ENCODE measurements at places on chromosomes 5 and 9.
A peak's percentile ranks its signal among the peaks of the same experiment; 100 is the strongest.

GRCh38 chr5:10440367-10440990 is 1.2 kb upstream of the ROPN1L start:
- no peak for DNase-seq

GRCh38 chr5:110354915-110355644 is 371.4 kb downstream of the TMEM232 start:
- no peak for DNase-seq

GRCh38 chr9:120612218-120612617 is 32.3 kb upstream of the CDK5RAP2 start:
- no peak for DNase-seq

DNA sequence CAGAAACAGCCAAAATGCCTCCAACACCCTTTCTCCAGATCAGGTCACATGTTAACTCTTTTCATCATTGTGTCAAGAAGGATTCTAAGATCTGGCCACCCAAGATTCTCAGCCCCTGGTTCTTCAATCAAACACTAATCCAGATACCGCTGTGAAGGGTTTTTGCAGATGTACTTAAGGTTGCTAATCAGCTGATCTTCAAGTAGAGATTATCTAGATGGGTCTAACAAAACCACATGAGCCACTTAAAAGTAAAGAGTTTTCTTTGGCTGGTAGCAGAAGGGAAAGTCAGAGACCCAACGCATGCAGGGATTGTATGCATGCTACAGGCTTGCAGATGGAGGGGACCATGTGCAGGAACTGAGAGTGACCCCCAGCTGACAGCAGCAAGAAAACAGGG is 267.9 kb downstream of the CDK5RAP2 start:
- no peak for DNase-seq

DNA sequence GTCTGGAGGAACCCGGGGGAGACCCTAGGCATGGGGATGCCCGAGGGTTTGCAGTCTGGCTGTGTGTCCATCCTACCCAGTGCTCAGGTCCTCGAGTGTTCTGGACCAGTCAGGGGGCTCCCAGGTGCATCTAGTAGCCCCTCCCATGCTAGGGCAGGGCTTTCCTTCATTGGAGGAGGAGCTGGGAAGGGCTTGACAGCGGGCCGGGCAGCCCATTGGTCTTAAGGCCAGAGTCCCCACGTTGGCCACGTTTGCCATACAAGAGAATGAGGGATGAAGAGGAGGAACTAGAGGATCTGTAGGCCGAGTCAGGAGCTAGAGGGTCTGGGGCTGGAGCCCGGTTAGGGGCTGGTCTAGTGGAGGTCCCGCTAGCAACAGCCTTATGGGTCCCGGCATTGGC is 37.3 kb upstream of the CTSV start:
- DNase-seq, result no peak

GRCh38 chr5:149936700-149937091 is 7.9 kb downstream of the PDE6A start:
- no peak for DNase-seq

- DNase-seq, result no peak
Observed at GRCh38 chr9:75616052-75616451, 274.4 kb upstream of the PCSK5 start.

GRCh38 chr5:10639846-10640368 is 76.0 kb downstream of the ANKRD33B start:
- DNase-seq, result no peak

DNA sequence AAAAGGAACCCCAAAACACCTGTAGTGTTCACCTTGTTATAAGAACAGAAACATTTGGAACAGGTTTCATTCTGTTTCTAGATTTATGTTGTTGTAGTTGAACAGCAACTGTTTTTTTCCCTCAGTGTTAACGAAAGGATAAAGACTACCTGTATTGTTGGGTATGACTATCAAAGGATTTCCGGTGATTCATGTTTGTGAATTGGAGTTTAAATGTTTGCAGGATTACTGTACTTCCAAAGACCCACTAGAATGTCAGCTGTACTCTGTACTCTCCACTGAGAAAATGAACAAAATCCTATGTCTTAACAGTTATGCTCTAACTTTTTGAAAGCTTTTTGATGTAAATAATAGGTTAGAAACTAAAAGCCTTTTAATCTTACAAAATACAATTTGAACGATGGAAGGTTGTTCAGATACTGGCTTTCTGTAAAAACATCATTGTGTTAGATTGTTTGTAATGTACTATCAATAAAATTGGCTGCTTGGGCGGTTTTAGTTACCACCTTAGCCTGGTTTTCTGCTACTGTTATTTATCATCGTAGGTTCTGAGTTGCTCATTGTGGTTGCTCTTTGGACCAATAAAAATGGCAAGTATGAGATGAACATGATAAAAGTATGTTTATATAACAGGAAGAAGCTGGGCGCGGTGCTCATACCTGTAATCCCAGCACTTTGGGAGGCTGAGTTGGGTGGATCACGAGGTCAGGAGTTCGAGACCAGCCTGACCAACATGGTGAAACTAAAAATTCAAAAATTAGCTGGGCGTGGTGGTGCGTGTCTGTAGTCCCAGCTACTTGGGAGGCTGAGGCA is 44.1 kb downstream of the DCP2 start:
- no peak for DNase-seq

- DNase-seq, result no peak
Observed at GRCh38 chr9:114117614-114117995, 18.5 kb upstream of the KIF12 start.

DNA sequence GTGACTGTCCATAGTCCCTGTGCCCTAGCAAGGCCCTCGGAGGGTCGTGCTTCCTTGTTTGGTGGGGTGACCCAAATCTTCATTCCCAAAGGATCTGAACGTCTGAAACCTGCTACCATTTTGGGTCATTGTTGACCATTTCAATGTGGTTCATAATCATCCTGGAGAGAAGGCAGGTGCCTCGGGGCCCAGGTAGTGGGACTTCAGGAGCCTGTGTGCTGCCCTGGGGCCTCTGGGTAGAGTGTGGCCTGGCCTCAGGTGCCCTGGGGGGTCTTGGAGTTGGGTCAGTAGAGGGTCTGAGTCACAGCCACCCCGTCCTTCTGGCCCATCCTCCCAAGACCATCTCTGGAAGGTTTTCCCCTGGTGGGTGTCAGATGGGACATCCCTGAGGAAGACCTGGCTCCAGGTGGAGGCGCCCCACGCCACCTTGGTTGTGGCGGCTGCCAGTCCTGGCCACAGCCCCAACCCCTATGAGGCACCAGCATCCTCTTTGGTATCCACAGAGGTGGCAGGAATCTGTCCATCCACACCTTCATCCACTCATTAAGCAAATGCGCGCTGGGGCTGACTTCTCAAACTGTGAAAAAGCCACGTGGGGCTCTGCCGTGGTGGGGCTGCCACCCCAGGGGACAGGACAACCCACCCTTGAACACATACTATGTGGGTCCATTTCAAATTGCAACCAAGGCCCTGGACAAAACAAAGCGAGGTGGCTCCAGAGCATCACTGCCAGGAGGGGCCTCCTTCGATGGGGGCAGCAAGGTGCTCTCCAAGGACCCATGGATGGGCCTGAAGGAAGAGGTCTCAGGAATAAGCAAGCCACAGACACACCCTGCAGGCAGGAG is 41.6 kb upstream of the FCN1 start:
- no peak for DNase-seq

GRCh38 chr5:15463231-15463980 is 36.6 kb upstream of the FBXL7 start:
- no peak for DNase-seq

DNA sequence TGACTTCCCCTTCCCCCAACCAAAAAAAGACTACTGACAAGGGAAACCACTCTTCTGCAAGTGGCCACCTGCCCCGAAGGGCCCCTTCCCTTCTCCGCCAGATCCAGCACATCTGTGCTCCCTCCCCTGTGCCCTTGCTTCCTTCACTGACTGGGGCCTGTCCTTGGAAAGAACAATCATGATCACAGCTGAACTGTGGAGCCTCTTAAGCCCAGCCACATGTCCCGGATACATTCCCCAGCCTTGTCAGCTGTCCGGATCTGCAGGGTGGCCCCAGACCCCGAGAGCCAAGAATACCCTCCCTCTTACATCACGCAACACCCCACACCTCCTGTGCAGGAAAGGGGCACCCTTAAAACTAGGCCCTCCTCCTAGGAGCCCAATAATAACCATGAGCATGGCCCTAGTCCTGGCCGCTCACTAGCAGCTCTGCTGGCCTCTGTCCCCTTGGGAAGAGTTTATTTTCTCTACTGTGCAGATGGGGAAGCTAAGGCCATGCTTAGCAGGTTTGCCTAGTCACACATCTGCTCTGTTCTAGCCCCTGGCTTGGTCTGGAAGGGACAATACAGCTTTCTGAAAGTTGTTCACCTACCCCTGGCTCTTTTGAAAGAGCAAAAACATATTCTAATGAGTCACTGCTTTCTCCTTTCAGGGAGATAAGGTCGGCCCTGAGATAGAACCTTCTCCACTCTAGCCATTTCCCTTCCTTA is 3.8 kb downstream of the SPRY4 start:
- no peak for DNase-seq

DNA sequence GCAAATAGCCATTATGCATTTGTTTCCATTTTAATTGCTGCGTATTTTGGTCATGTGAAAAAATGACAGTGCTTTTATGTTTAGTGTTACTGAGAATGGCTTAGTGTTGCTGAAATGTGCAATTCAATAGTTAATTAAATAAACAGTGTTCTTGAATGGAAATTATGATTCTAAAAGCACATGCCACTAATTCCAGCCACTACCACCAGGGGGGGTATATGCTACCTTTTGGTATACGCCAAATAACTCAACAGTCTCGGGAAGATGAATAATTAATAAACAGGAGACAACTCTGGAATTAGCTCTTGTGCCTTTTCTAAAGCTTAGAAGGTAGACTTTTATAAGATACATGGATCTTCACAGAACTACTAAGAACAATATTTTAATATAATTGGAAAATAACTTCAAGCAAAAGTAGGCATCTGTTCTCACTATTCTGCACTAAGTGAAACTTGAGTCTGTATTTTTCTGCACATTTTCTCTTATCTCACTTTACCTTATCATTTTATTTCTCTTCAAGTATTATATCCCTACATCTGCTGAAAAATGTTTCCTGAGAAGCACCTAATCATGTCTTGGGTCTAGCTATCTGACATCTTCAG is 83.5 kb upstream of the MINAR2 start:
- peak; percentile 19 for DNase-seq

DNA sequence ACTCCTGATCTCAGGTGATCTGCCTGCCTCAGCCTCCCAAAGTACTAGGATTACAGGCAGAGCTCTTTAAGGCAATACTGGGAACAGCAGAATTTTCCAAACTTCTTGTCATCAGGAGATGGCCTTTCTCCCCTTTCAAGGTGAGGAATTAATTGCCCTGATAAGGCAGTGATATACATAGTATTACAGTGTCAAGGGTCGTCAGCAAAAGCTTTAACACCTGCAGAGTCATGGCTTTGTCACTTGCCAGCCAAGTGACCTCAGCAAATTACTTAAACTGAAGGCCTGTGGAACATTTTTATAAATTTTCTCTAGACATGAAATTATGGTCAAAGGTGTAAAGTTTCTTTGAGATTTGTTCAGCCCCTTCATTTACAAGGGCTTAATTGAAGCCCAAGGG is 59.5 kb downstream of the FBXO38 start:
- DNase-seq, result no peak

GRCh38 chr5:176188085-176188484 is 50.1 kb upstream of the SIMC1 start:
- no peak for DNase-seq

GRCh38 chr9:127575875-127576778 is 36.0 kb upstream of the STXBP1 start:
- DNase-seq, result no peak

DNA sequence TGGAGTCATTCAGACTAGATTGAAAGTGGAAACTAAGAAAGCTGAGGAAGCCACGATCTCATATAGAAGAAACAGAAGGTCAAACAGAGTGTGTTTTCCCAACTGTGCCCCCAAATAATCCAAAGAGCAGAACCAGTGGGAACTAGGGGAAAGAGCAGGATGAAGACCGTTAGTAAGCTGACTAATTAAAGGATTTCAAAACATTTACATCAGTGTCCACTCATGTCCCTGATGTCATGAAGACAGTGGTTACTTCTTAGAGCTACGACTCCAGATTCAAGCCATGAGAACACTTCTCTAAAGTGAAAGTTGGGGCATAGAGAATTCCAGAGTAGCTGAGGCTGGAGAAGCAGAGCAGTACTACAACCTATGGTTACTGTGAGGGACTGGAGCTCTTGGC is 119.6 kb upstream of the SLC12A2 start:
- no peak for DNase-seq

DNA sequence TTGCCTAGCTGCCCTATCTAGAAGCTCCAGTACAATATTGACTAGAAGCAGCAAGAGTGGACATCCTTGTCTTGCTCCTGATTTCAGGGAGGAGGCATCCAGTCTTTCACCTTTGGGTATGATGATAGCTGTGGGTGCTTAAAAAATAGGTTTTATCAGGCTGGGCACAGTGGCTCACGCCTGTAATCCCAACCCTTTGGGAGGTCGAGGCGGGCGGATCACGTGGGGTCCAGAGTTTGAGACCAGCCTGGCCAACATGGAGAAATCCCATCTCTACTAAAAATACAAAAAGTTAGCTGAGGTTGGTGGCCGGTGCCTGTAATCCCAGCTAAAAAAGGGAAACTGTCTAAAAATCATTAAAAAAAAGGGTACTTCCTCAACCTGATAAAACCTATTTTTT is 2.0 kb upstream of the CAMSAP1 start:
- DNase-seq, result no peak

- no peak for DNase-seq
Observed at GRCh38 chr5:53164478-53165165, 55.1 kb upstream of the MOCS2 start.

GRCh38 chr5:139146809-139147482 is 51.2 kb downstream of the SIL1 start:
- DNase-seq, result no peak

GRCh38 chr5:154329062-154329461 is 116.7 kb upstream of the SAP30L start:
- no peak for DNase-seq

- no peak for DNase-seq
Observed at GRCh38 chr9:133056533-133056932, 5.2 kb upstream of the CEL start.

GRCh38 chr5:105767267-105767666 is 1903.5 kb downstream of the EFNA5 start:
- DNase-seq, result no peak

GRCh38 chr9:122190597-122191381 is 31.1 kb downstream of the MORN5 start:
- no peak for DNase-seq

- DNase-seq, result no peak
Observed at GRCh38 chr9:133023117-133023890, 7.5 kb upstream of the GTF3C5 start.

DNA sequence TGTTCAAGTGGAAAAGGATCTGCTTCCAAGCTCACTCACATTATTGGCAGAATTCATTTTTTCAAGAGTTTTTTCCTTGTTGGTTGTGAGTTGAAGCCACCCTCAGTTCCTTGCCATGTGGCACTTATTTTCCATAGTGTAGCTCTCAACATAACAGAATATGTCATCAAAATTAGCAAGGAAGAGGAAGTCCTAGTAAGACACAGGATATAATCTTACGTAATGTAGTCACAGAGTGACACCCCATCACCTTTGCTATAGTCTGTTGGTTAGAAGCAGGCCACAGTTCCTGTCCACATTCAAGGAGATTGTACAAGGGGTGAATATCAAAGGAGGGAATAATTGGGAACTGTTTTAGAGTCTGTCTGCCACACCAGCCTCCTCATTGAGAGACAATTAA is 15.7 kb downstream of the IRGM start:
- no peak for DNase-seq

Measured in GM12864 (cell line).